ENCODE measurements at places on chromosomes 11 and 22.

- no peak for DNase-seq
Measured at GRCh38 chr11:11281626-11282025, 71.4 kb downstream of the CSNK2A3 start.

DNA sequence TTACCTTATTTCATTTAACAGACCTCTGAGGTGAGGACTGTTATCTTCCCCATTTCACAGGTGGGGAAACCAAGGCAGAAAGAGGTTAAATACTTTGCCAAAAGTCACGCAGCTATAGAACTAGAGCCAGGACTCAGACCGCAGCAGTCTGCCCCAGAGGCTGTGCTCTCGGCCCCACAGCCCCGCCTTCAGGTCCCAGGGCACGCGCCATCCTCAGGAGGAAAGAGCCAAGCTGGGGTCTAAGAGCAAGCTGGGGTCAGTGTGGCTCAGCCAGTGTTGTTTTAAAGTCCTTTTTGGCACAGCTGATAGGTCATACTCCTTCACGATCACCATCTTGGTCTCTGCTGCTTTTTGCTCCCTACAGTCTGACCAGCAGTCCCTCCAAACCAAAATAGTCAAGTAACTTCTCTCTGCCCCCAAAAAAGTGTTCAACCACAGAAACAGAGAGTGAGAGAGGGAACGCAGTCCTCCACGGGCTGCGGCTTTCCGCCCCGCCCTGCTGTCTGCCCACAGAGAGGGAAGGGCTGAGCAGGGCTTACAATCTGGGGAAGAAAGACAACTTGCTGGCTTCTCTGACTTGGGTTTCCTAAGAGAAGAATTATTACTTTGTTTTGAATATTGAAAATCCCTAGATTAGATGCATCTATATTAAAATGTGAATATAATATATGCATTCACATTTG, 137.2 kb upstream of the OPCML start:
- DNase-seq, result no peak

DNA sequence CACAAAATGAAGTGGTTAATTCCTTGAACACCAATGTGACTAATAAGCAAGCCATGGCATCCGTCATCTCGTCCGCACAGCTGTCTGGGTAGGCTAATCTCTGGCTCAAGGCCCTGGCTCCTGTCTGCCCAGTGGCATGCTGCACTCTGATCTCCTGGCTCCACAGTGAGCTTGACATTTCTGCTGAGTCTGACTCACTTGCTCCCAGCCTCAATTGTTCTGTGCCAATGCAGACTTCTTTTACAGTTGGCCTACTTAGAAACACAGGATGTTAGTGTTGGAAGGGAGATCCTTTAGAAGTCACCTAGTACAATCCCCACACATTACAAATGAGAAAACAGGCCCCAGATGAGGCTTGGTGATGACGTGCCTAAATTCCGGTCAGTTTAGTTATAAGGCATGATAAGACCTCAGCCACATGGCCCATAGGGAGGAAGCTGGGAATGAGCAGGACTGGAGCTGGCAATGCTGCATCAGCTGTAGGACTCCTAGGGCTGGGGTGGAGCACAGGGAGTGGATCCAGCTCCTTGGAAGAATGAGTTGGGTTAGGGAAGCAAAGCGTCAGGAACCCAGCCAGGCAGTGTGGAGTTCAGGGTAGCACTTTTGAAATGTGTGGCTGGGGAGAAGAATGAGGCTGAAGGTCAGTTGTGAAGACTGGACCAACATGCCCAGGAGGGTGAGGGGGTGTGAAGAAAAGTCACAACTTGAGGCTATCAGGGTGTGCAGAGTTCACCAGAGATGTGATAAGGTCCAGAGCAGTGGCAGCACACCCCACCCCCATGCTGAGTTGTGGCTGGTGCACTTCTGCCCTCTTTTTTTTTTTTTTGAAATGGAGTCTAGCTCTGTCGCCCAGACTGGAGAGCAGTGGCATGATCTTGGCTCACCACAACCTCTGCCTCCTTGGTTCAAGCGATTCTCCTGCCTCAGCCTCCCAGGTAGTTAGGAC, 70.2 kb upstream of the EED start:
- no peak for DNase-seq

DNA sequence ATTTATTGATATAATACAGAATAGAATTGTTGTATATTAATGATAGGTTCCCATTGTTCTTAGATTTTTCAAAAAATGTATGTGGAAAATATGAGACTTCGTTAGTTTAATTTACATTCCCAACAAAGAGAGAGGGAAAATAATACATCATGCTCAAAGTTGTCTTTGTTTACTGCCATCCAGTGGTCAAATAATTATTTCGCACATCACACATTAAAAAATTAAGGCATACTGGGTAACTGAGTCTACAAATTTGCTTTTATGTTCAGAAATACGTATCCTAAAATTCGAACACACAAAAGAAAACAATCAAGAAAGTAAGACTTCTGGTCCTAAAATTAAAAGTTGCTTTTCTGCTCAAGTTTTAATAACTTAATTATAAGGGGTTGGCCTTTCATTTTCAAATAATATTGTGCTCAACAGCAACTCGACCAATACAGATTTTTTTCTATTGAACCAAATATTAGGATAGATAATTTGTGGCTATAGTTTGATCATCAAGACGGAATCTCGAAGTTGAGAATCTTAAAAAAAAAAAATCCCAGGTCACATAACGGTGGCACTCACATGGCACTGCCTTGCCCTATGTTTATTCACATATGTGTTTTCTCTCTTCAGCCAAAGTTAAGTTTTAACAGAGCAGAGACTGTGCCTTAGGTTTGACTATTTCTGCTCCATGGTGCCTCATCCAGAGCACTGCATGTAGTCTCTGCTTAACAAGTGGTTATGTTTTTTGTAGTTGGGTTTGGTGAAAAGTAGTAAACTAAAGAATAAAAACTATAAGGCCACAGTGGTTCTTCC, 12.3 kb downstream of the PDGFD start:
- no peak for DNase-seq

DNA sequence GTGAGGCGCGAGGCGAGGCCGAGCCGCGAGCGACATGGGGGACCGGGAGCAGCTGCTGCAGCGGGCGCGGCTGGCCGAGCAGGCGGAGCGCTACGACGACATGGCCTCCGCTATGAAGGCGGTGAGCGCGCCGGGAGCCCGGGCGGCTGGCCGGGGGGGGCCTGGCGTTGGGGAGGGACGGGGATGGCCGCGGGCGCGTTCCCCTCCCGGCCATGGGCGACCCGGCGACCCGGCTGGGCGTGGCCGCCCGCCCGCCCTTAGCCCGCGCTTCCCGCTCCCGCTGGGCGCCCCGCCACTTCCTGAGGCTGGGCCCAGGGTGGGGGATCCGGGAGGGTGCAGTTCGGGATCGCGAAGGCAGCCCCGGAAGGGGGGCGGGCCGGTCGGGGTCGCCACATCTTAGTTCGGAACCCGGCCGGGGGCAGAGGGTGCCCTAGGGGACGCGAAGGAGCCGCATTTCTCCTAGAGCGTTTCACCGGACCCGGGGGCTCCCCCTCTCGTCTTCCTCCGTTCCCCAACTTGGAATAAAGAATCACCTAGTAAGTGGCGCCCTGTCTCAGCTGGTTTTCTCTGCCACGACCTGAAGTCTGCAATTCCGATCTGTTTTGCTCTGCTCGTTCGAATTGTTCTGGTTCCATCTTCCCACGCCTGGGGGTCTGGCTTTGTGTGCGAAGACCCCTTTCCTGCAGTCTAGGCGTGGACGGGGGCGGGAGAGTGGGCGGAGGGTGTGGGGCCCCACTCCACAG, 536 bp downstream of the YWHAH start:
- peak; percentile 33 for DNase-seq

DNA sequence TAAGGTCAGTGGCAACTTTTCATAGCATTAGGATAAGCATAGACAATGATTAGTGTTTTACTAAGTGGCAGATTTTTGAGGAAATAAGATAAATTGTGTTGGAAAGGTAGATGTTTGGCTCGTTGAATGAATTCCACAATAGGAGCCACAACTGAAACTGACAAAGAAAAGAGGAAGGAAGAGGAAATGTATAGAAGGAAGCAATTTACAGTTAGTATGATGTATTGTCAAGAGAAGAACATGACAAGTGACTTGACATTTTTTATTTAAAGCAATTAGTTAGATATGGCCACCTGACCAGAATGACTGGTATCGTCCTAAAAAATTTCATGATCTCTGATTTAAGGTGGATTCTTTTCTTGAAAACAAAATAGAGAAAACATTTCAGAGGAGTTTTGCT, 3.1 kb upstream of the RAG2 start:
- no peak for DNase-seq

DNA sequence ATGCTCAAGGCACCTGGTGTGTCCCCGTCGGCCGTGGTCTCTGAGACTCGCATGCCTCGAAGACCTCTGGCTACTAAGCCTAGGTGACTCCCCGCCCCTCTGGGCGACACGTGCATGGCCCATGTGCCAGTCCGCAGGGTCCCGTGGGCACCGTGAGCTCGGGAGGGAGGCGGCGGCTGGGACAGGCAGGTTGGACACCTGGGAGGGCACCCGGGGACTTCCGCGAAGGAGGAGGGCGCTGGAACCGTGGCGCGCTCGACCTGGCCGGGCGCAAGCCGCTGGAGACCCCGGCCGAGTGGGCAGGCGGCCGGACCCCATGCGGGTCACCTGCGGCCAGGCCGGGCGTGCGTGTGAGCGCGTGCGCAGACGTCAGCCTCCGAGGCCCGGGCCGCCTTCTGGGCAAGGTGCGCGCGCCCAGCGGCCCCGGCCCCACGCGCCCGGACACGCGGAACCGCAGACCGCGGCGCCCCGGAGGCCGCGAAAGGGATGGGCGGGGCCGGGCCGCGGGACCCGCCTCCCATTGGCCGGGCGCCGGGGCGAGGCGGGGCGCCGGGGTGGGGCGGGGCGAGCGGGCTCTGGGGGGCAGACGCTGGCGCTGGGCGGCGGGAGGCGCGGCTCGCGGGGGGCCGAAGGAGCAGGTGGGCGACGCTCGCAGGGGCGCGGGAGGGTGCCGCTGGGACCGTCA, 579 bp upstream of the RASD2 start:
- peak; percentile 52 for DNase-seq

- no peak for DNase-seq
Measured at GRCh38 chr22:42560381-42560780, 6.6 kb downstream of the SERHL2 start.

GRCh38 chr11:18322818-18323570, 627 bp downstream of the GTF2H1 start:
- no peak for DNase-seq

GRCh38 chr11:32779136-32779535, 15.3 kb downstream of the CCDC73 start:
- DNase-seq, result no peak

DNA sequence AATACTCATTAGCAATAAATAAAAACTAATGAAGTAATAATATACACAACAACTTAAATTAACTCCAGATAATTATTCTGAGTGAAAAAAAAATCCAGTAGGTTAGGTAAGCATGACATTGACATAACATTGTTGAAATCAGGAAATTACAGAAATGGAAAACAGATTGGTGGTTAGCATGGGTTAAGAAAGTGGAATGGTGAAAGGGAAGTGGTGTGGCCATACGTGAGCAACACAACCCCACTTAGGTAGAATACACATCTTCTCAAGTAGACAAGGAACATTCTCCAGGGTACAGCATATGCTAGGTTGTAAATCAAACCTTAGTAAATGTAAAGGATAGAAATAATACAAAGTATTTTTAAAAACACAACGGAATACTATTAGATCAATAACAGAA, 30.2 kb upstream of the CLTCL1 start:
- no peak for DNase-seq

DNA sequence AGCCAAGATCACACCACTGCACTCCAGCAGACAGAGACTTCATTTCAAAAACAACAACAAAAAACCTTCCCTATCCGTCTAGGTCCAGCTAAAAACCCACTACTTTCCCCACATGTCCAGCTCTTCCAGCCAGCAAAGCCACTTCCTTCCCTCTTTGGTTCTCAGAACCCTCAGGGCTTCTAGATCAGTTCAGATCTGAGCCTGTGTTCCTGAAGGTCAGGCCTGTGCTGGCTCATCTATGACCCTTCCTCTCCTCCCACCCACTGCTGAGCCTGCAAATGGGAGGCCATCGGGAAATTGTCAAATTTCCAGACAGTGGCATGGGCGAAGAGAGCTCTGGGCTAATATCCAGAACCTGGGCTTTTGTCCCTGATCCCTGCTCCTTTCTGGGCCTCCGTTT, 37.8 kb downstream of the SLCO2B1 start:
- no peak for DNase-seq

- DNase-seq, result no peak
Measured at GRCh38 chr11:80937842-80938241, 1497.0 kb upstream of the TENM4 start.

GRCh38 chr11:126483621-126484195, 128.2 kb downstream of the ST3GAL4 start:
- DNase-seq, result no peak

DNA sequence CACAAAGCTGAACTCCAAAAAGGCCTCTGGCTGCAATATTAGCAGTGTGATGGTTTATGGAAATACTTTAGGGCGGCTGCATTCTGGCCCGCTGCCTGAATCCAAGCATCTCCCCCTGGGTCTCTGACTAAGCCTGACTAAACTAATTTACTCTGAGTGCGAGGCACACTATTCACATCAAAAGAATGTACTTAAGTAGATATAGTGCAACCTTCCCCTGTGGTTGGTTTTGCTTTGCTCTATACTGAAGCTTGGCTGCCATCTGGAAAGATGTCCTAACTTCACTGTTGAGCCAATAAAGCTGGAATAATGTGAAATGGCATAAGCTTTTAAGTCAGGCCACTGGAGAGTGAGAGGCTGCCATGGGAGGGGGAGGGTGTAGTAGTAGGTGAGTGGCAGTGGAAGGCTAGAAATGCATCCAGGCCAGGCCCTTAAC, 321.6 kb downstream of the AASDHPPT start:
- no peak for DNase-seq

- peak; percentile 79 for DNase-seq
Measured at GRCh38 chr11:47373876-47374719, 4.2 kb downstream of the SPI1 start.

DNA sequence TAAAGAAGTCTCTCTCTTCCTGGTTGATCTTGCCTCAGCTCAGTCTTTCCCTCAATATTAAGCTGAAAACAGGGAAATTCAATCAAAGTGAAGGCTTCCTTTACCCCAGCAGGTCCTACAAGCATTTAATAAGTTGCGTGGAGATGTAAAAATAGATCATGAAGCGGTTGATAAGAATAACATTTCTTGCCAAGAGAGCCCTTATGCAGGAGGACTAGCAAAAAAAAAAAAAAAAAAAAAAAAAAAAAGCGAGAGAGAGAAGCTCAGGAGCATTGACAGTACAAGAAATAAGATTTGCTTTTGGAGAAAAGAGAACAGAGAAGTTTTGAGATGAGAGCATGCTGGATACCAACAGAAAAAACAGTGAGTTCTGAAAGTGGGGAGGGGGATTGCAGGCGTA, 112.2 kb upstream of the CLMP start:
- DNase-seq, result no peak

GRCh38 chr11:13284776-13285588, 7.4 kb downstream of the BMAL1 start:
- no peak for DNase-seq

DNA sequence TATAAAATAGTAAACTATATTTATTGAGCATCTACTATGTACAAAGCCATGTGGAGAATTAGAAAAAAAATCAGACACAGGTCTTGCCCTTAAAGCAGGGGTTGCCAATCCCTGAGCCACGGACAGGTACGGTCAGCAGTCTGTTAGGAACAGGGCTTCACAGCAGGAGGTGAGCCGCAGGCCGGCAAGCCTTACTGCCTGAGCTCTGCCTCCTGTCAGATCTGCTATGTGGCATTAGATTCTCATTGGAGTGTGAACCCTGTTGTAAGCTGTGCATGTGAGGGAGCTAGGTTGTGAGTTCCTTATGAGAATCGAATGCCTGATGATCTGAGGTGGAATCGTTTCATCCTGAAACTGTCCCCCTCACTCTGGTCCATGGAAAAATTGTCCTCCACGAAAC, 2.1 kb upstream of the RAG2 start:
- no peak for DNase-seq

- DNase-seq, result no peak
Measured at GRCh38 chr11:11170352-11171084, 182.5 kb downstream of the CSNK2A3 start.
